HS-5 (cell line): ENCODE measurements at places on chromosomes 2 and 18.

GRCh38 chr2:19479666-19480065, 121.2 kb upstream of the OSR1 start:
- DNase-seq = no peak

DNA sequence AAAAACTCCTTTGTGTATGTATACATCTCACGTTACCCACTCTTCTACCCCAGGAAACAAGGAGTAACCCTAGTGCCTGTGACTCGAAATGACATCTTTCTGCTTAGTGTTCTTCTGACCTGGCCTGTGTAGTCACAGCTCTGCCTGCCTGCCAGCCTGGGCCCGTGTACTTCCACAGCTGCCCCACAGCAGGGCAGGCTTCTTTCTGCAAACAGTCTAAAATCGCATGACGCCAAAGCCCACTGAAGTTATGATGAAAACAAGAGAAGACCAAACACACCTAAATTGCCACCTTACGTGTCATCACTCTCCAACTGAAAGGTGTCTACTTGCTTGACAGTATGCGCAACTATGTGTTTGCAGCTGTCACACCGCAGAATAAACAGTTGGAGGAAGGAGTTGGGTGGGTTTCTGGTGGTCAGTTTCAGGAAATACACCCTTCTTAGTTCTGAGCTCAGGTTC, 1.5 kb downstream of the GAREM1 start:
- no peak for DNase-seq

DNA sequence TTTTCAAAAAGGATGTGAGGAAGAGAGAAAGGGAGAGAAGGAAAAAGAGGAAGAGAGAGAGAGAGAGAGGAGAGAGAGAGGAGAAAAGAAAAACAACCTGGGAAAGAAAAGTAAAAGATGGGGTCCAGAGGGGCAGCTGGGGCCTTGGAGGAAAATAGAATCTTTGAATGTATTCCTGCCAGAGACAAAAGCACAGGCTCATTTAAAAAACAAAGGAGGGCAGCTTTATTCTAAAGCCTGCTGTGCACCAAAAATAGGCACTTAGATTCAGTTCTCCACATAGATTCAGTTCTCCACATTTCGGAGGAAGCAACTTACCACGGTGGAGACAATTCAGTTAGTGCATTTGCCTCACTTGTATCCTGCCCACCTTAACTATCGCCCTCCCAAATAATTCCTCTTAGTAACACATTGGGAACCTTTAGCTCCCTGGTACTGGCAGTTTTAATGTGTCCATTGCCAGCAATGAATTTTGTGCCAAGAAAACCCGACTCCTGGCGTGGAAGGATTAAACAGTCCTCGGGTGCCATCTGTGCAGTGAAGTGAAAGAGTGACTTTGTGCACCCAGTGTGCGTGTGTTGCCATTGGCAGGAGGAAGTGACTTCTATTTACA, 71.3 kb downstream of the DPP4 start:
- no peak for DNase-seq

DNA sequence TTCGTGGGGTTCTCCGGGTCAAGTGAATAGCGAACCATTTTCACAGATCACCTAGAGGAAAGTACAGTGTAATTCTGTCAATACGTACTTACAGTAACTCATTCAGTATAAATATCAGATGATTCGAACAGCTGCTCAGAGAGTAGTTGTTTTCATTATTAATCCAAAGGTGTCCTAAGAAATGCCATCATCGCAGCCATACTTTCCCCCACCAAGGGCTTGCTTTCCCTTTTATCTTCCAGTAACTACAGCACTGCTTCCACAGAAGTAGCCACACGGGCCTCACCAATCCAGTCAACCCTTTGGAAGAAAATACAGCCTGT, 4.5 kb upstream of the C18orf32 start:
- DNase-seq = no peak

GRCh38 chr2:148674063-148675020, 29.8 kb downstream of the EPC2 start:
- no peak for DNase-seq

- DNase-seq = no peak
Measured at GRCh38 chr18:75783566-75784281, 356.2 kb upstream of the SMIM21 start.

DNA sequence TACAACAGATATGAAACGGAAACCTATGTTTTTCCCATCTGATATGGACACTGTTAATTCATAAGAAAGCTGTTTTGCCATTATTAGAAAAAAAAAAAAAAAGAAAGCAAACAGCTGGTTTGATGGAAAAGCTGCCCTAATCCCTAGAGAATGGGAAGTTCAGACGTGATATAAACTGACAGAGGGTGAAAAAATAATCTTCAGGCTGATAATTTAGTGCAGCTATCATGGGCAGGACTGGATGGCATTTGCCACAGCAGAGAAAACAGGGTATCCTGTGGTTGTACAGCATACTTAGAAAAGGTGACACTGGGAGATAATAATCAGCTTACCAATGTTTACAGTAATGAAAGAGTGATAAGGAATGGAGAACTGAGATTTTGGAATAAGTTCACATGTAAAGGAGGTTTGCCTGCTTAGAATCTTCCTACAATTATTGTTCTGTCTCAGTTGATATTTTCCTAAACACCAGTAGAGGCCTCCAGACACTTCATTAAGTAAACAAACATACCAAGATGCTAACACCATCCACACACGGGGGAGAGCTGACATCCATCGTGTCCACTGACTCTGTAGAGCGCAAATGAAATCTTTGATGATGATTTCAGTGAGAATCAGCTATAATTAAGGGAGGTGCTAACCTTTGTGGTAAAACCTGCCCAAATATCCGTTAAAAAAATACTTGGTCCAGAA, 211.6 kb upstream of the MMADHC start:
- peak; percentile 4 for DNase-seq

DNA sequence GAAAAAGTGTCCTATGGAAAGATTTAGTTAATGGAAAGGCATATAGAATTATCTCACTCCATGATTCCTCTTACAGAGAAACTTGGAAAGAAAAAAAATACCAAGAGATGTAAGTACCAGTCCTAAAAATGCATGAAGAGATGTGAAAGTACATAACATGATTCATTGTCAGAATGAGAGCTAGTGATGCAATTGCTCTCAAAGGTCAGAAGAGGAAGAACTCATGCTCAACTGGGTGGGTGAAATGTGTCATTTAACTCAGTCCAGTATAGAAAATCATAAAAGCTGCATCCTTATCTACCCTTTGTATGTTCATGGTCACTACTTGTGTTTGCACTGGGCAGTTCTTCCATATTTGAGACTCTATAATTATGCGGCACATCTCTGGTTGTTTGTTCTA, 300.0 kb upstream of the PIK3C3 start:
- no peak for DNase-seq

DNA sequence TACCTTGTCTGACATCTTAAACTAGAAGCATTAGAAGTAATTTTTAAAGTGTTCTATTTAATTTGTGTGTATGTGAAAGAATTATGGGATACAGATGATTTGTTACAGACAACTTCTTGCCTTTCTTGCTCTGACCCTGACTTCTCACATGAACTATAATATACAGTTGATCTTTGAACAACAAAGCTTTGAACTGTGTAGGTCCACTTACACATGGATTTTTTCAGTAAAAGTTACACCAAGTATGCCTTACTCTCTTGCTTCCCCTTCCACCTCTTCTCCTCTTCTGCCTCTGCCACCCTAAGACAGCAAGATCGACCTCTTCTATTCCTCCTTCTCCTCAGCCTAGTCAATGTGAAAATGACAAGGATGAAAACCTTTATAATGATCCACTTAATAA, 42.2 kb downstream of the SLC40A1 start:
- no peak for DNase-seq

DNA sequence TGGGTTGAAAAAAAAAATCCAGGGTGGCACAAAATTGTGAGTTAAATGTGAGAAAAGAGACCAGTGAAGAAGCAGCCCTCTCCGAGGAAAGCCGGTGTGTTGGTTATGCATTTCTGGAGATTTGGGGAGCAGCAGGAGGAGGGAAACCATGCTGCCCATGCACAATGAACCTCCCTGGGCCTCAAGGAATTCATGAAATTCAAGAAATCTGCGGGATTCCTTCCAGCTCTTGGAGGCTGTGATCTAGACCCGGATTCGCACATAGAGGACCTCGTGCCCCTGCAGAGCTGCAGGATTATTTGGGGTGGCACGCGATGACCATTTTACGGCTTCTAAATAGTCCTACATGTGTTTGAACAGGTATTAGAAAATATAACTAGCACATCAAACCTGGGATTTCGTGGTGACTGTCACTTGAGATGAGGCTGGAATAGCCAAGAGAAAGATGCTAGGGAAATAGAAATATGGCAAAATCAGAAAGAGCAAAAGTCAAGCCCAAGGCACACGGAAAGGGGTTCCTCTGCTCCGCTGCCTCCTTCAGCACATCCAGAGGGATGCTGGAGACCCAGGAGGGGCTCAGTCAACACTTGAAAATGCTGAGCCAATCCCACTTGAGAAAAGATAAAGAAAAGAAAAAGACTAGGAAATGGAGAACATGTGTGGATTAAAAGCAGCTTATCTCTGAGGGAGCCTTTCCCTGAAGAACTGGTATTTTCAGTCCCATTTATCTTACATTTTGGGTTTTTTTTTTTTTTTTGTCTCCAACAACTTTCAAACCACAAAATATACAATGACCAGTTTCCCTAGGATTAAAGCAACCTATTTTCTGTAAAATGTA, 22.0 kb downstream of the KCTD1 start:
- no peak for DNase-seq

- no peak for DNase-seq
Measured at GRCh38 chr2:27282892-27283291, 663 bp downstream of the TRIM54 start.

- no peak for DNase-seq
Measured at GRCh38 chr2:48617618-48618017, at the start of gene GTF2A1L. Gene GTF2A1L (plus strand): TSS chr2:48617856. CDS start chr2:48617875, 19 bp downstream.

- no peak for DNase-seq
Measured at GRCh38 chr2:237359894-237360780, 53.8 kb downstream of the COL6A3 start.

GRCh38 chr2:59993726-59994125, 559.7 kb downstream of the BCL11A start:
- no peak for DNase-seq

GRCh38 chr2:204650611-204651010, 105.3 kb downstream of the PARD3B start:
- no peak for DNase-seq

GRCh38 chr2:120285056-120285455, 32.4 kb downstream of the RALB start:
- DNase-seq = no peak

DNA sequence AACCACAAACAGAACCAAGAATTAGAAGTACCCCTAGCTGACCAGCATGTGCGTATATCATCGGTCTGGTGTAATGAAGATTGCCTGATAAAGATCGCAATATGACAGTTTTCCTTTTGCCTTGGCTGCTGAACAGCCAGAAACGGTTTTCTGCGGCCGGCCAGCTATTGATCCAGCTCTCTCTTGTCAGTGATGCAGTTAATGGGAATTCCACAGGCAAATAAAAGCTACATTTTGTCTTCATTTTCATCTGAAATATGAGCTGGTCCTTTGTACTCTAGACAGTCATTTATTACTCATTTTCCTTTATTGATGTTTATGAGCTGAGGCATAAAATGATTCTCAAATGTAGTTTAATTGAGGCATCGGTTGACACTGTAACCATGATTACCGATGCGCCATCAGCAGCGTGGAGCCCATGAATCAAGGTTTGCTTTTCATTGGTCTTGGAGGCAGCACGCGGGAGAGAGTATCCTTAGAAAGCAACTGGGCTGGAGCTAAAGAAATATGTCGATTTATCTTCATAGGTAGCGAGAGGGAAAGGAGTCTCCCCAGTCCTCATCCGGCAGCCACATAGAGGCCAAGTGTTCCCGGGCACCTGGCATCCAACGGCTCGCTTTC, 535.2 kb downstream of the GALR1 start:
- no peak for DNase-seq

DNA sequence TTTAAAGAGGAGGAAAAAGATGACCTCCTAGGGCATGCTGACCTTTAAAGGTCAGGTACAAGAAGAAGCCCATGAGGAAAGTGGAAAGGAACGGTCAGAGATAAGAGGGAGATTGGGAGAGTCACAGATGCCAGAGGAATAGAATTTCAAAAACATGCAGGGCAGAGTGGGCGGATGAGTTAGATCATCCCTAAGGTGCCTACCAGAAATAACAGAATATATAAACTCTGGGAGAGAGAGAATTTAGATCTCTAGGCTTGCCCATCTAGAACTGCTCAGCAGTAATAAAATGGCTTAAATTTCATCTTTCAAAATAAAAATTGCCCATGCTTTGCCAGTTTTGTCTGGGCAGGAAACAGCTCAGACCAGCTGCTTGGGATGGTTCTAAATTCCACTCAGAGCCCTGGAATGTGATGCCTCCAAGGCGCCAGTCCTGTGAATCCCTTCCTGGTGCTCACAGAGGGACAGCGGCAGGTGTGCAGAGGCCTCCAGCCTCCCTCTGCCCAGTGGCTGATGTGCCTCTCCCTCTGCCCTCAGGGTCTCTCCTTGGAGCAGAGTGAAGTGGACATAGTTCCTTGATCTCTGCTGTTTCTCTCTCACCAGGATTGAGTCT, 130.9 kb downstream of the ANTXR1 start:
- no peak for DNase-seq

- no peak for DNase-seq
Measured at GRCh38 chr2:201978333-201978732, 55.3 kb upstream of the FZD7 start.

DNA sequence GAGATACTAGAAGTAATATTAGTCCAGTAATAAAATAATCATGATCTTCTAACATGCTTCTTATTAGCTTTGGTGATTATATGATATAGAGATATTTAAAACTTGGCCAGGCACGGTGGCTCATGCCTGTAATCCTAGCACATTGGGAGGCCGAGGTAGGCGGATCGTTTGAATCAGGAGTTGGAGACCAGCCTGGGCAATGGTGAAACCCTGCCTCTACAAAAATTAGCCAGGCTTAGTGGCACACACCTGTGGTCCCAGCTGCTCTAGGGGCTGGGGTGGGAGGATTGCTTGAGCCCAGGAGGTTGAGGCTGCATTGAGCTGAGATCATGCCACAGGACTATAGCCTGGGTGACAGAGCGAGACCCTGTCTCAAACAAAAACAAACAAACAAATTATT, 87.0 kb downstream of the WDR7 start:
- no peak for DNase-seq

GRCh38 chr2:39893616-39894015, 114.6 kb upstream of the THUMPD2 start:
- no peak for DNase-seq

DNA sequence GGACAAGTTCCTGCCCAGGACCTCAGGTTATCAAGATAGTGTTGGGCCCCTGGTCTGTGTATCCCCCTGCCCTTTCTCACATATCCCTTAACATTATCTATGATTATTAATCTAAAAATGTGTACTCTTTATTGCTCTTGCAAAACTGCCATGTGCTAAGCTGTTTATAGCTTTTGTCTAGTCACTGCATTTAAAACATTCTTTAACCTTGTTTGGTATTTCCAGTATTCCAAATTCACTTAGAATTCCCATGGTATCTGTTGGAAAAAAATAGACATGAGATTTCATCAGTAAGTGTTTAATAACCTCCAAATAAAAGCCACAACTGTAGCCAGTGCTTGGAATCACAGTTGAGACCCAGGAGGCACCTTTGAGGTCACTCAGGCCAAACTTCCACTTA, 16.2 kb upstream of the GLS start:
- no peak for DNase-seq

- DNase-seq = no peak
Measured at GRCh38 chr2:46309052-46309953, 12.1 kb downstream of the EPAS1 start.

GRCh38 chr2:207953354-207953753, 72.0 kb downstream of the PLEKHM3 start:
- no peak for DNase-seq

GRCh38 chr18:59148192-59148591, 8.5 kb downstream of the SEC11C start:
- DNase-seq = no peak
